Endodermal cell (in vitro differentiated cells): ENCODE measurements at places on chromosomes 5 and 9. TPM values are rescaled to one million over a fixed set of nuclear protein-coding genes. Genes with fewer than 3 reads are reported as not detected.

The TPPP gene
- 0.70 and 0.77 TPM in 2 replicates for total RNA-seq

The TLR4 gene
- 0.07 TPM in 2 replicates for total RNA-seq

The EIF4E1B gene
- total RNA-seq, result 1.1 and 1.4 TPM in 2 replicates

The SLC1A3 gene
- 2.1 to 4.2 TPM (median 3.2 TPM) in 3 replicates for total RNA-seq

The ZDHHC11B gene
- 0.74 to 2.0 TPM (median 0.75 TPM) in 3 replicates for total RNA-seq

The OTP gene
- total RNA-seq, result not detected in 3 replicates

The IL5 gene
- total RNA-seq, result not detected in 2 replicates

The ZBTB43 gene
- 17.4 and 18.1 TPM in 2 replicates for total RNA-seq

DNA sequence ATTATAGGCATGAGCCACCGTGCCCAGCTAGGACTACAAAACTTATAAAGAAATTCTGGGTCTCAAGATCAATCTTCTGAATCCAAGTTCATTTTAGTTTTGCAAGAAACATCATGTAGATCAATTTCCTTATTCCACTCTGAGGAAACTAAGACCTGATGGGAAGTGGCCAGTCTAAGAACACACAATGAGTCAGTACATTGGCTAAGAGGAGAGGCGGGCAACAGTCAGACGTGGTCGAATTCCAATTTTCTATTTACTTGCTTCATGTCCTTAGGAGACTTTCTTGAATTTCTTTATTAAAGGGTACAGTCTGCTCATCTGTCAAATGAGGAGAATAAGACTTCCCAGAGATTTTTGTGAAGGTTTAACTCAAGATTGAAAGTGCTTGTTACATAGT is 432.1 kb upstream of the BRINP1 start:
- H3K27me3 ChIP-seq, result no peaks in the 10 kb centered on the region
- H3K36me3 ChIP-seq, result no peaks in the 10 kb centered on the region
- no peak overlapping the region for H3K27ac ChIP-seq
- no peaks in the 10 kb centered on the region for H3K4me1 ChIP-seq
- DNase-seq, result no peak
- no peak overlapping the region for H3K4me3 ChIP-seq

GRCh38 chr9:124716808-124717207 is 54.3 kb downstream of the NR6A1 start:
- H3K4me3 ChIP-seq, result no peak overlapping the region
- H3K36me3 ChIP-seq, result peaks cover 35% of the 10 kb centered on the region
- H3K27ac ChIP-seq, result no peak overlapping the region

GRCh38 chr9:100099722-100100042 is 639 bp downstream of the INVS start:
- no peak overlapping the region for H3K27ac ChIP-seq
- peaks cover 7% of the 10 kb centered on the region for H3K4me1 ChIP-seq
- no peaks in the 10 kb centered on the region for H3K27me3 ChIP-seq
- H3K36me3 ChIP-seq, result peaks cover 9% of the 10 kb centered on the region
- DNase-seq, result no peak

- no peaks in the 10 kb centered on the region for H3K4me1 ChIP-seq
- H3K36me3 ChIP-seq, result no peaks in the 10 kb centered on the region
- peaks cover 27% of the 10 kb centered on the region for H3K27me3 ChIP-seq
Measured at GRCh38 chr9:34484678-34485077, 26.1 kb downstream of the DNAI1 start.

- H3K27me3 ChIP-seq, result peaks cover 6% of the 10 kb centered on the region
- no peaks in the 10 kb centered on the region for H3K4me1 ChIP-seq
- no peak overlapping the region for H3K4me3 ChIP-seq
- no peak for DNase-seq
- no peaks in the 10 kb centered on the region for H3K36me3 ChIP-seq
Measured at GRCh38 chr5:146301626-146302025, 37.0 kb upstream of the POU4F3 start.

- DNase-seq, result no peak
- peaks cover 93% of the 10 kb centered on the region for H3K36me3 ChIP-seq
- H3K27ac ChIP-seq, result peak overlapping the region; percentile 15
- no peaks in the 10 kb centered on the region for H3K4me1 ChIP-seq
- no peak overlapping the region for H3K4me3 ChIP-seq
Measured at GRCh38 chr5:16759147-16759773, 142.5 kb upstream of the RETREG1 start.

- H3K36me3 ChIP-seq, result no peaks in the 10 kb centered on the region
- peaks cover 24% of the 10 kb centered on the region for H3K27me3 ChIP-seq
- H3K4me3 ChIP-seq, result no peak overlapping the region
- H3K4me1 ChIP-seq, result no peaks in the 10 kb centered on the region
- H3K27ac ChIP-seq, result no peak overlapping the region
Measured at GRCh38 chr9:95808011-95808410, 67.5 kb upstream of the ERCC6L2 start.

GRCh38 chr9:132409828-132410528 is at the start of gene CFAP77:
TSS of gene CFAP77 (plus strand) at chr9:132410211. CDS start at chr9:132410272, 61 bp downstream.
- H3K36me3 ChIP-seq, result no peaks in the 10 kb centered on the region
- peaks cover 7% of the 10 kb centered on the region for H3K4me1 ChIP-seq
- DNase-seq, result peak; percentile 89
- H3K27ac ChIP-seq, result peak within 1 kb of the TSS; percentile 65
- peak within 1 kb of the TSS; percentile 77 for H3K4me3 ChIP-seq

GRCh38 chr5:14181299-14181968 is 38.3 kb downstream of the TRIO start:
- no peaks in the 10 kb centered on the region for H3K36me3 ChIP-seq
- DNase-seq, result no peak
- H3K4me3 ChIP-seq, result no peak overlapping the region
- no peak overlapping the region for H3K27ac ChIP-seq
- H3K27me3 ChIP-seq, result no peaks in the 10 kb centered on the region
- H3K4me1 ChIP-seq, result peaks cover 7% of the 10 kb centered on the region

DNA sequence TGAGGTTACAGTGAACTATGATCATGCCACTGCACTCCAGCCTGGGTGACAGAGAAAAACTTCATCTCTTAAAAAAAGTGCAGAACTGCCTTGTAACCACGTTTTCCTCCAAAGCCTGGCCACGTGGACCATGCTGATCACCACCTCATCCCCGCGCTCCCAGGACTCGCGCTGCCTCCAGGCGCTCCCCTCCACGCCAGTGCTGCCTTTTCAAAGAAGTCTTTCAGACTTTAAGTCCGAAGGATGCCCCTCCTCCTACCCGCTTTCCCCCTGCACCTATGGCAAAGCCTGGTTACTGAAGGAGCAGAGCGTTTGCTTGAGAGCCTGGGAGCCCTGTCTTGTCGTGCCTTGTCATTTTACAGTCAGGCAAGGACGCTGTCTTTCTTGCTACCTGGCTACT is 43.8 kb downstream of the HABP4 start:
- no peak for DNase-seq
- peaks cover 19% of the 10 kb centered on the region for H3K36me3 ChIP-seq
- no peaks in the 10 kb centered on the region for H3K27me3 ChIP-seq
- no peak overlapping the region for H3K27ac ChIP-seq
- H3K4me3 ChIP-seq, result no peak overlapping the region
- H3K4me1 ChIP-seq, result no peaks in the 10 kb centered on the region

DNA sequence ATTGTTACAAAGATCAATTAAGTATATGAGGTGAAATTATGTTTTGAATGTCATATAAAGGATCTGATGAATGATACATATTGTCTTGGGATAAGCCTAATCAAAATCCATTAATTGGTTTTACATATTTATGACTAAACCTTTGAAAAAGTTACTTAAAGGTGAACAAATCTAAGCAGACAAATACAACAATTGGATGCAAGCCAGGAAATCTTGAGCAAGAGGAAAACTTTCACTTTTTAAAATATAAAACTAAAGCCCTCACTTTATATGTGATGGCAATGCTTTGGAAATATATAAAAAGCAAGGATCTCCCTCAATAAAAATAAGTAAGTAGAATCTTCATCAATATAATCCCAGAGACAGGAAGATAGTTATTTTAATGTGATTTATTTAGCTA is 80.1 kb downstream of the EDIL3 start:
- no peaks in the 10 kb centered on the region for H3K36me3 ChIP-seq
- DNase-seq, result no peak
- H3K4me1 ChIP-seq, result no peaks in the 10 kb centered on the region

- H3K27ac ChIP-seq, result no peak overlapping the region
- peak overlapping the region; percentile 80 for H3K4me3 ChIP-seq
- H3K36me3 ChIP-seq, result no peaks in the 10 kb centered on the region
- no peaks in the 10 kb centered on the region for H3K27me3 ChIP-seq
- no peak for DNase-seq
Measured at GRCh38 chr5:142552107-142552506, 133.8 kb downstream of the FGF1 start.

DNA sequence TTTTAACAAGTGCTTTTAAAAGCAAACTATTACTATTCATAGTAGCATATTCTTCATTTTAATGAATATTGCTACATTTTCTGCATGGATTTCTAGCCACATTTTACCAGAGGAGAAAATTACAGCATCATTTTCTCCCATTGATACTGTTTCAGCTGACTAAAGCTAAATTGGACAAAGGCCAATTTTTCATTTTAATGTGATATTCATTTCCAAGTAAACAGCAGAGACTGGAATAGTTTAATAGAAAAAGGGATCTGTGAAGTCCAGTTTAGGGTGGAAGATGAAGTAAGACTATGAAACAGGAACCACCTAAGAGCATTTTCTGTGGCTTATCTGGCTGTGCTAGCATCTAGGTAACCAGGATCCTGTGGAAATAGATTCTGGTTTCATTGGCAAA is 128.1 kb downstream of the GIN1 start:
- H3K4me1 ChIP-seq, result no peaks in the 10 kb centered on the region
- H3K4me3 ChIP-seq, result no peak overlapping the region
- DNase-seq, result no peak
- no peak overlapping the region for H3K27ac ChIP-seq

DNA sequence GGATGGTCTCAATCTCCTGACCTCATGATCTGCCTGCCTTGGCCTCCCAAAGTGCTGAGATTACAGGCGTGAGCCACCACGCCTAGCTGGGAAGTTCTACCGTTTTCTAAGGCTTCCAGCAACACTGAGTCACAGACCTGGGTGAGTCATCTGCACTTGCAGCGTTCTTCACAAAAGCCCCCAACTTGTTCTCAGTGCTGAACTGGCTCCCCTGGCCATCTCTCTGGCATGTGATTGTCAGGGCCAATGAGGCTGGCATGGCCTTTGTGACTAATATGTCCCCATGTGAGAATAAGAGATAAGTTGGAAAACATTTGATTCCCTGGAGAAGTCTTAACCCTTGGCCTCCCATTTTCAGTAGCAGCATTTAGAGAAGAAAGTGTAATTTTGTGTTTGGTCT is 124.4 kb downstream of the WDR41 start:
- H3K4me3 ChIP-seq, result no peak overlapping the region
- DNase-seq, result no peak
- no peaks in the 10 kb centered on the region for H3K36me3 ChIP-seq
- H3K4me1 ChIP-seq, result no peaks in the 10 kb centered on the region
- no peak overlapping the region for H3K27ac ChIP-seq

DNA sequence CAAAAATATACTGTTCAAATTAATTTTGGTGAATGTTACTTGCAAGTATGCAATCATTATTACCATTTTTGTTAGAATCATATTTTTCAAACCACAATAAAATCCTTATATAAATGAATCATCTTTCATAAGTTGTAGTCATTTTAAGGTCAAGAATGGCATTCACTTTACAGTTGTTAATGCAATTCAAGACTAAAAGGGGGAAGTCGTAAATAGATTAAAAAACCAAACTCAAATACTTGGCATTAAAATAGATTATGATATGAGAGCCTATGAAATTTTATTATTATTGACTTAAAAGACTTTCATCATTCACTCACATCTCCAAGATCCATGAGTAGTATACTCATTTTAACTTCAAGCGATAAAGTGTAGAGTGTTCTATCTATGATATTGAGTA is 11.6 kb downstream of the CDH9 start:
- H3K36me3 ChIP-seq, result no peaks in the 10 kb centered on the region
- no peak overlapping the region for H3K4me3 ChIP-seq
- no peaks in the 10 kb centered on the region for H3K4me1 ChIP-seq
- H3K27ac ChIP-seq, result no peak overlapping the region
